CD4-positive, alpha-beta memory T cell (primary cell): ENCODE measurements at places on chromosomes 1 and 21.

DNA sequence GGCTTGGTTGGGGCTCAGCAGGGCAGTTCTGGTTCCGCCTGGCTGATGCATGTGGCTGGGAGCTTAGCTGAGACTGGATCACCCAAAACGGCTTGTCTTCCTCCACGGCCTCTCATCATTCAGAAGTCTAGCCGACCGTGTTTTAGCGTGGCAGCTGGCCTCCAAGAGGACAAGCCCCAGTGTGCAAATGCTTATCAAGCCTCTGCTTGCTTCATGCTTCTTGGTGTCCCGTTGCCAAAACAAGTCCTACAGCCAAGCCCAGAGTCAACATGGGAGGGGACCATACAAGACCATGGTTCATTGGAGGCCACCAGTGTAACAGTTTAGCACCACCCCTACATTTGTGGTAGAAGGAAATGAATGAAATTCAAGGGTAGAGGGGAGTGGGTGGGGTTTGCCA, 10.5 kb upstream of the KDF1 start:
- DNase-seq = no peak

DNA sequence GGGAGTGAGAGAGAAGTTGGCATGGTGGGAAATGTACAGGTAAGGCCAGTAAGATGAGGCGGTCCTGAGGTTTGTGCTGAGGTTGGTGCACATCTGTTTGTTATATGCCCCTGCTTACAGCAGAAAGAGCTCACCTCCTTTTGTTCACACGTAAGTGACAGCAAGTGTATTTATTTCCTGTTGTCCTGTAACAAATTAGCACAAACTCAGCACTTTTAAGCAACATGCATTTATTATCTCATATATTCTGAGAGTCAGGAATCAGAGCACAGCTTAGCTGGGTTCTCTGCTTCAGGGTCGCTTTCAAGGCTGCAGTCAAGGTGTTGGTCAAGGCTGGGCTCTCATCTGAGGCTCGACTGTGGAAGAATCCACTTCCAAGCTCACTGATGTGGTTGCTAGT, 45.8 kb downstream of the TENT5C start:
- DNase-seq = no peak

DNA sequence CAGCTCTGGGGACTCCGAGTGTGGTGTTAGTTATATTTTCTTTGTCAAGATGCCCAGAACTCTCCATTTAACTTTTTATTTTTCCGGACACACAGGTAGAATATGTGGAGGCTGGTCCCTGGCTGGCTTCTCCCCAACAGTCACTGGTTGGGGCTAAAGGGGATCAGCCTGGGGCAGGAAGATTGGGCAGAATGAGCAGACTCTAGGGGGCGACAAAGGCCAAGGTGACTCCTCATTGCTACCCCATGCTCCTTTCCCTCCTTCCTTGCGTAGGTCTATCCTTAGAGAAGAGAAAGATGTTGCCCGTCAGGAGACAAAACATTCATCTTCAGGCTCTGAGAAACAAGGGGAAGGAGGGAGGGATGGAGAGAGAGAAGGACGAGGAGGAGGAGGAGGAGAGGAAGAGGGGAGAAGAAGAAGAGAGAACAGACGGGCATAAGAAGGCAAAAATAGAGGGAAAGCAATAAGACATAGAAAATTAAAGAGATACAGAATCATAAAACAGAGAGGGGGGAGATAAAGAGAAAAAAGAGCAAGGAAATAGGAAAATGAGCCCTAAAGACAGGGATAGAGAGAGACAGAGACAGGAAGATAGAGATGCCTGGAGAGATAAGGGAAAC, 89.9 kb downstream of the FOXD2 start:
- DNase-seq = no peak

- DNase-seq = no peak
Measured at GRCh38 chr1:240306673-240307072, 215.0 kb downstream of the FMN2 start.

- no peak for DNase-seq
Measured at GRCh38 chr1:79777481-79778219, 771.1 kb upstream of the ADGRL4 start.

GRCh38 chr1:246772686-246773085, 48.5 kb downstream of the SCCPDH start:
- DNase-seq = no peak
